Mammary epithelial cell (primary cell): ENCODE measurements at places on chromosomes 7 and 10. TPM values are rescaled to one million over a fixed set of nuclear protein-coding genes. Genes with fewer than 3 reads are reported as not detected.

RNF32 gene
- 0.96 and 2.1 TPM in 2 replicates for total RNA-seq

- peak; percentile 29 for DNase-seq
These were observed 103.9 kb downstream of the PPP1R9A start for GRCh38 chr7:95011146-95011928.

CH25H gene
- total RNA-seq = 0.17 TPM

DNA sequence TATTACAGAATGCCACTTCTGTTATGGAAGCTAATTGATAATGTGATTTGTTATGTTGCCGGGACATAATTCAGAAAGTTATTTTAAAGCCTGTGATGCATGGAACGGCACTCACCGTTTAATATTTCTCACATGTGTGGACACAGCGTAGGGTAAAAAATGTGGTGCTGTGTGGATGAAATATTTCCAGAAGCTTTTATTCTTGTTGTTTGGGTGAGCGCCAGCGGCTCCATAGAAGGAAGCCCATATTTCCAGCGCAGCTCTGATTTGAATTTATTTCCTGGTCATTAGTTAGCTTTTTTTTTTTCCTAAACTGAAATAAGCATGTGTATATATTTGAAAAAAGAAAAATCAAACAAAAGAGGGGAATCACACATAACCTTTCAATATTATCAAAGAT, 20.2 kb upstream of the NKX6-2 start:
- DNase-seq = no peak

DNA sequence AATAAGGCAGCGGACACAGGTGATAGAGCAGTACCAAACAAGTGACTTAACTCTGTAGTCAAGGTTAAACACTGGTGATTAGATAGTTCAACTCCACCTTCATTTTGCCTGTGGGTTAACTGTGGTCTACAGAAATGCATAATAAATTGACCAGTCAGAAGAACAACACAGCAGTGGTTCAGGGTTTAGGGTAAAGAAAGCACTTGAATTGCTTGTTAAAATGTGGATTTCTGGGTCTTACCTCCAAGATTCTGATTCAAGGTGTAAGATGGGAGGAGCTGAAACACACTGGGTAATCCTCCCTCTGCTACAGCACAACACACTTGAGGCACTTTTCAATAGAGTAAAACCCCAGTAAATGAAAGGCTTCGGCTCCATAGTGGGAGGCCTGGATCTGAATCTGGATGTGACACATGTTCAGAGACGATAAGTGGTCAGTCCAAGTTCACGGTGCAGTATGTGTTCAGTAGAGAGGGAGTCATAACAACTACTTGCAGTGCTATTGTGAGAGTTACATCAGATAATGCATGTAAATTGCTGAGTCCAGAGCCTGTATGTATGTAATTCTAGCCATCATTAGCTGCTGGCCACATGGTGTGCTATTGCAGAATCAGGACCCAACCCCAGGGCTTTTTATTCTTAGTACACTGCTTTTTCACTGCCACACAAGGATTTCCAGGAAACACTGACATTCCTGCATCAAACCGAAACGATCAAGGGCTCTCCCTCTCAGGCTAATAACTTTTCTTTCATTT, 141.7 kb downstream of the SORCS1 start:
- no peak for DNase-seq

DNA sequence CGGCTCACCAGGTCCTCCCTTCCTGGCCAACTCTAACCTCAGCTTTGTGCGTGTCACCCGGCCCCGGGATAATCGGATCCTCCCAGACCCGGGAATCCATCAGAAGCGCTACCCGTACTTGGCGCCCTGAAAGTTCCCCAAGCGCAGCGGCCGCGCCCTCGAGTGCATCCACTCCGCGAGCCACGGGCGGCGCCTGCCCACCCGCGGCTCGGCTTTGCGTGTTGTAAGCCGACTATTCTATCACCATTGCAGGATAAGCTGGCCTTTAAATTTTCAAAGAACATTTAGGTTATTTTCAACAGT, 35.7 kb upstream of the EBLN1 start:
- DNase-seq = no peak

DNA sequence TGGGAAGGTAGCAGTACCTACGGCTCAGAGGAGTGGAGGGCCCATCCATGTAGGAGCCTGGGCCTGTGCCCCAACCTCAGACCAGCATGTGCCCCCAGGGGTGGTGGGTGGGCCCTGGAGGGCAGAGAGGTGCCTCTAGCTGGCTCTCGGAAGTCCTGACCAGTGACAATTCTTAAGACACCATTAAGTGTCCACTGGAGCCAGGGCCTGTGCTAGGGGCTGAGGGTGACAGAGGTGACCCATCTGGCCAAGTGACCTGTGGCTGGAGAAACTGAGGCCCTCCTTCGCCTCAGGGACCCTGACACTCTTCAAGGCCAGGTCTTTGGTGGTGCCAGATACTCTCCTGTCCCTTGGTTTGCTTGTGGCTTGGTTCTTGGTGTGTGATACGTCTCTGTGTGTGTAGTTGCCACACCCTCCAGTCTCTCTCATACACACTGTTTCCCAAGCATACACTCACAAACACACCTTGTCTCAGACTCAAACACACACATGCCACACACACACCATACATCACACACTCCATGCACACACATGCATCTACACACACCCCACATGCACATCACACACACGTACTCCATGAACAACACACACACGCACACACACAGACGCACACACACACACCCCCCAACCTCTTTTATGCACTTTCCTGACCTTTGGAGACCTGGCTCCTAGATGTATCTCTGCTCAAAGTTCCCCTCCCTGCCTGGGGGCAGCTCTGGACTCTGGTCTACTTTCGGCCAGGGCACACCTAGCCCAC, 897 bp upstream of the RAMP3 start:
- DNase-seq = no peak

GOLGA7B gene
- 1.7 and 3.1 TPM in 2 replicates for total RNA-seq

DNA sequence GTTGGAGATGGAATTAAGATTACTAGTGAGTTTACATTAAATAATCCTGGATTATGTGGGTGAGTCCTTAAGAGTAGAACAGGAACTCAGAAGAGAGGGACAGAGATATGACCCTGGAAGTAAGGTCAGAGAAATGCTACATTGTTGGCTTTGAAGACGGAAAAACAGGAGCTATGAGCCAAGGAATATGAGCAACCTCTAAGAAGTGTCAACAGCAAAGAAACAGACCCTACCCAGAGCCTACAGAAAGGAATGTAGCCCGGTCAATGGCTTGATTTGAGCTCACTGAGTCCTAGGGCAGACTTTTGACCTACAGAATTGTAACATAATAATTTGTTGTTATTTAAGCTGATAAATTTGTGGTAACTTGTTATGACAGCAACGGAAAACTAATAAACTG, 304.9 kb downstream of the IPMK start:
- no peak for DNase-seq

DNA sequence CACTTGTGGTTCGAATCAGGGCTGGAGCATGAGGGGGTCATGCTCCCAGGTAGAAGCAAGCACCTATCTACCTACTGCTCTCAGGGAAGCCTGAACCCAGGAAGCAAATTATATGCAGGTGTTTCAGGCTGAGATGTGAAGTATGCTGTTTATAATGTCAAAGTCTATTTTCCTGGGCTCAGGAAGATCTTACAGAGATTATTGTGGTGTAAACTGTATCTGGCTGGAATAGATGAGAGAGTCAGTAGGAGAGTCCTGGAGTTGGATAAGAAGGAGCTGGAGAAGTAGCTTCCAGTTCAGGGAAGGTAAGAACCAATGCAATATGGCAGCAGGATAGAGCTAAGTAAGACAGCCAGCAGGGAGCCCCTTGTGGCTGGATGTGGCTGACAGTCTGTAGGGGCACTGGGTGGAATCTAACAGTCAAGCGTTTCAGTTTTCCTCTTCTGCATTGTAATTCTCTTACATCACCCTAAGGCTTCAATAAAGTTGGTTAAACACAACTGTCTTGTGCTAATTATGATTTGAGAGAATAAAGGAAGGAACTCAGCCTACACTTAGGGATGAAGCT, 105.9 kb upstream of the EEPD1 start:
- DNase-seq = no peak

DNA sequence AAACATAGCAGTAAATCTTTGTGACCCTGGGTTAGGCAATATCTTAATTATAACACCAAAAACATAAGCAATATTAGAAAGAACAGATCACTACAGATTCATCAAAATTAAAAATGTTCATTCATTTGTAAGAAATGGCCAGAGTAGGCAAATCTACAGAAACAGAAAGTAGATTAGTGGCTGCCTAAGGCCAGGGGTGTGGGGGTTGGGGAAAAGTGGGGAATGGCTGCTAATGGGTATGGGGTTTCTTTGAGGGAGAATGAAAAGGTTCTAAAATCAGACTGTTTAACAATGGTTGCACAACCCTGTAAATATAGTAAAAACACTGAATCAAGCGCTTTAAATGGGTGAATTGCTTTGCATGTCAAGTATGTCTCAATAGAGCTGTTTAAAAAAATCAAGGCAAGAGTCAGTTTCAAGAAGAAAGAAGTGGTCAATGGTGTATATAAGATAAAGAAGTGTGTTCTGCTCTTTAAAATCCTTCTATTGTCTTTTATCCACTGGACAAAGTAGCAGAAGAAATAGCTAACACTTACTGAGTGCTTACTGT, 42.6 kb downstream of the CDK6 start:
- no peak for DNase-seq

DNA sequence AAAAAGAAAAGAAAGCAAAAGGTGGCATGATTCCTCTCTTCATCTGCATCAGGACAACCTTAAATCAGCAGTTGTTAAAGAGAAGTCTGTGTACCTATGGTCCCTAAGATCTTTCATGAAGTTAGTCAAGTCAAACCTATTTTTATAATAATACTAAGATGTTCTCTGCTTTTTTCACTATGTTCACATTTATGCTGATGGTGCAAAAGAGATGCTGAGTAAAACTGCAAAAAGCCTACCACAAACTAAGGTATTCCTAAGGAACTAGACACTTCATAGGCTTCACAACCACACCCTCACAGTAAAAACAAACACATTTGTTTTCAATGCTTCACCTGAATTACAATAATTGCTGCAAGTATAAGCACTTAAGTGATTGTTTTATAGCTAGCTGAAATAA, 43.3 kb downstream of the SLC16A9 start:
- no peak for DNase-seq

C10orf143 gene
- total RNA-seq = 1.3 TPM

- no peak for DNase-seq
These were observed 31.8 kb upstream of the SRGN start for GRCh38 chr10:69056129-69056528.

- no peak for DNase-seq
These were observed 24.1 kb downstream of the CAMK2G start for GRCh38 chr10:73850211-73850610.

CXCL12 gene
- 0.50 TPM for total RNA-seq

DNA sequence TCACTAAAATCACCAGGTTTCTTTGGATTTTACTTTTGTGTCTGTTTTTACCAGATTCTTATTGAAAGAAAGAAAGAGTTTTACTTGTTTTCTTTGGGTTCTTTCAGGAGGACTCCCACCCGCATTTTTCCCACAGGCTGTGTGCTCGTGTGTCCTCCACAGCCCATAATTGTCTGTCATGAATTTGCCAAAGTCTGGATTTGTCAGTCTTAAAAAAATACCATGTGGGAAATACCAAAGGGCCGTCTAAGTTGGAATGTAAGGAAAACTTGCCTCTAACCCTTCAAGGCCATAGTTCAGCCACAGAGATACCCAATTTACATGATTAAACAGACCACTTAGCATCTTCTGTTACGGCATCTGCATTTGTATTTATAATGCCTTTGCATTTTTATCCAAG, 41.3 kb upstream of the INHBA start:
- no peak for DNase-seq

ACTL6B gene
- not detected in 2 replicates for total RNA-seq

DNA sequence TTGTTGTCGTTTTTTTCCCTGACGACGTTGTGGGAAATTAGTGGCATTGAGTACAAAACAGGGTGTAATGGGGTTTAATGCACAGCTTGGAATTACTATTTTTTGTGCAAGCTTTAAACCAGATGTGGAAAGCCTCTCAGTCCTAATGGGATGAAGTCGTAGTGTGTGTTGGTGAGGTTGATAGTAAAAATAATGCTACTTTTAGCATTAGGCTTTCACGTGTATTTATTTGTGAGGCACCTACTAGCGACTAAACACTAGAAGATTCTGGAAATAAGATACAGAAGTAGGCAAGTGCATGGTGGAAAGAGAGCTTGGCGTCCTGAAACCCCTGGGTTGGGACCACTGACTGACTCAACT, 588 bp upstream of the ORC5 start:
- DNase-seq = no peak

- peak; percentile 75 for DNase-seq
These were observed 19.1 kb upstream of the SPOCK2 start for GRCh38 chr10:72107325-72108003.

- no peak for DNase-seq
These were observed 110.7 kb upstream of the CARD11 start for GRCh38 chr7:3154317-3154716.

DNA sequence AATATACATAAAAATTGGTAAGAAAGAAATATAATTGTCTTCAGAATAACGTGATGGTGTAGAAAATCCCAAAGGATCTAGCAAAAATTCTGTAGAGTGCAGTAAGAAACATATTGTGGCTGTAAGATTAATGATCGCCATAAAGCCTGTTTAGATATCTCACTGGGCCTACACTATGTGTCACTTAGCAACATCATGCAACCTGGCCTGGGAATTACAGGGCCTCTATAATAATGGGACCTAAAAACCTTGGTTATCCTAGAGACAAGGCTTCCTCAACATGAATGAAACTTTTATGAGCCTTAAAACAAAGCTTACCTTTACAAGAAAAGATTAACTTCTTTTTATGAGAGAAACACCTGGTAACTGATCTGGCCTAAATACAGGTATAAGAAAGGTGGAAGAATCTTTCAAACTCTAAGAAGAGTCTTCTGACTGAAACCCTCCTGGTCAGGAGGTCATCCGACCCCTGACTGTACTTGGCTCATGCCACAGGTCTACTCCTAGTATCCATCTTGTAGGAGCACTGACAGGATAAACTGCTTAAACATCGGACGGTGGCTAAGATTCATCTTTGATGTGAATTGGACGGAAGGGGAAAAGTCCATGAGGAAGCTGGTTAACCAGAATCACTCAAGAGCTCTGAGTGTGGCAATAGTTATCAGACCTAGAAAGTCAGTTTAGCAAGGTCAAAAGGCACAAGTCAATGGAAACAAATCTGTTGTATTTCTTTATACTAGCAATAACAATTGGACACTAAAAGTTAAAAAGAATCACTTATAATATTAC, 1155.1 kb upstream of the SORCS1 start:
- DNase-seq = no peak

DNA sequence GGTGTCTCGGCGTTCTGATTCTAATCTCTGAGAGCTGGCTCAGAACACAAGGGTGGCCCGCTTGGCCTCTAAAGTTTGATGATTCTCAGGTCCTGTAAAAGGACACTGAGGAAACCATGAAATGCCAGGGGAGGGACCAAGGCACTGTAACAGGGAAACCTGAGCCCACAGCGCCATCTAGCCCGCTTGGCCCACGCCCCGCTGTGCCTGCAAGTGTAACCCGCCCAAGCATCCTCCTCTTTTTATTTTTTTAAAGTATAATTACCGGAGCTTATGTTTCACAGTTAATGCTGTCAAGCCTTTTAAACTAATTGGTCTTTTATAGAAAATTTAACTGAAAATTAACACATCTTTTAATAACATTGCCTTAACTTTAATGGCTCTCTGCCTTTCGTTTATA, 734.7 kb downstream of the KCNMA1 start:
- no peak for DNase-seq
